ENCODE measurements at places on chromosomes 11 and 22.

GRCh38 chr11:130782361-130783222 is 133.7 kb downstream of the SNX19 start:
- DNase-seq: no peak

- DNase-seq: no peak
Measured at GRCh38 chr22:42275970-42276369, 5.5 kb upstream of the TCF20 start.

- DNase-seq: no peak
Measured at GRCh38 chr22:42639541-42640241, 710 bp downstream of the ATP5MGL start.

- DNase-seq: no peak
Measured at GRCh38 chr11:31957674-31958073, 133.2 kb upstream of the RCN1 start.

DNA sequence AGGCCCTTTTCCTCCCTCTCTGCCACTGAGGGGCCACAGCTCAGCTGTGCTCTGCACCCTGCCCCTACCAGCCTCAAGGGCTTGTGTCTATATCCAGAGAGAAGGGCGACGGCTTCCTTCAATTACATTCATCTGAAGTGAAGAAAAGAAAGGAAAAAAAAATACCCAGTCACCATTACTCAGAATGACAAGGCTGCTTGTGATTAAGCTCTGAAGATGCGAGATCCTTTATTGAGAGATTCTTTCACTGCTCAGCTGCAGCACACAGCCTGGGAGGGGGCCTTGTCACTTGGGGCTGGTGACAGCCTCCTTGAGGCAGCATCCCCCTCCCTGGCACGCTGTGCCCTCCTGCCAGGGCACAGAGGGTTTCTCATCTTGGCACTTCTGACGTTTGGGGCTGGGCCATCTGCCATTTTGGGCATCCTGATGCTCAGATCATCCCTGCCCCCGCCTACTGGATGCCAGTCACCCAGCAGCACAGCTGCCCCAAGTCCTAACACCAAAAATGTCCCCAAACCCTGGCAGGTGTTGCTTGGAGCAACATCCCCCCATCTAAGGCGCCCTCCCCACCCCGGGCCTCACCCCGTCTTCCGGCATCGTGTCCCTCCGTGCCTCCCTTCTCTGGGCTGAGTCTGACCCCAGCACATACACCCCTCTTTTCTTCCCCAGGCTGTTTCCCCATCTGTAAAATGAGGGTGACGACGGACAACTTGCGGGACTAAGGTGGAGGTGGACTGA is 1394.7 kb downstream of the BRD1 start:
- no peak for DNase-seq

GRCh38 chr11:45713573-45713972 is 48.2 kb upstream of the CHST1 start:
- DNase-seq: no peak

DNA sequence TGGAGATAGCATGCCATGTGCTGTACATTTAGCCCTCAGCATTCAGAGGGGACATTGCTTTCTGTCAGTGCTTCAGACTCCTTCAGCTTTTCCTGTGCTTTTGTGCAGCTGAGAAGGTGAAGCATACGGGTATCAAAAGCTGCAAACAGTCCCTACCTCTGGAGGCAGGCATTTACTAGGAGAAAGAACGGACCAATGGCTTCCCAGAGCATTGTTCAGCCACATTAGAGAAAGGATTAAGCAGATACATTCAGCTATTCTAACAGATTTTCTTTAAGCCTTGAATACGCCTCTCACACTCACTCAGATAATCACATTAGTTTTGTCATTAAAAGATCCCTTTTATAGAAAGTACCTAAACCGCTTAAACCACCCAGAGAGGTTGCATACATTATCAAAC is 80.7 kb upstream of the FAM181B start:
- no peak for DNase-seq

DNA sequence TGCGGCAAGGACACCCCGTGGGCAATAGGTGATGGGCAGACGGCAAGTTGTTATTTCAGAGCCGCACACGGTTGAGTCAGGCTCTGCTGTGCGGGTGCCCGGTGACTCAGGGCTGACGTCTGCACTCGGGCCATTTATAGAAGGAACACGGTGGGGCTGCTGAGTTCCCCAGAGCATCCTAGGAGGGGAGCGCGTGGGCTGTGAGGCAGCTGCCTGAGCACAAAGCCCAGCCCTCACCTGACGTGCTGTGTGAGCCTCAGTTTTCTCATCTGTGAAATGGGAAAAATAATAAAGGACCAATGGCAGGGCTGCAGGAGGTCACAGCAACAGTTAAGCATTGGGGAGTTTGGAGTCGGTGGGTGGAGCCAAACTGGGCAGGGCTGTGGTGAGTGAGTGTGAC is 11.3 kb upstream of the RHOD start:
- no peak for DNase-seq

DNA sequence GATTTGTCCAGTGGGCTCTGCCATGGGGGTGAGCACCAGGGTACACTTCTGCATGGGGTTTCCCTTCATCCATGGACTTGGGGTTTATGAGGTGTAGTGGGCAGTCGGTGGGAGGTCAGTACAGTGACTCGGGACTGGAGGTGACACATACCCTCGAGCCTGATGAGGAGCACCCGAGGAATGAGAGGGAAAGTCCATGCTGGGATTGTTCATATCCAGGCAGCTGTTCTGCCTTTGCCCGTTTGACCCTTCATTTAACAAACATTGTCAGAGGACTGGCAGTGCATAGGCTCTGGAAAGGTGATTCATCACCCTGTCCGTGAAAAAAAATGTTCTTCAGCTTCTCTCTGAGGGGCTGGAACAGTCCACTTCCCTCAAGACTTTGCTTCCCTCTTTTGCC is 2.7 kb downstream of the NAV2 start:
- no peak for DNase-seq

- no peak for DNase-seq
Measured at GRCh38 chr11:74397501-74398243, 561 bp downstream of the PGM2L1 start.

DNA sequence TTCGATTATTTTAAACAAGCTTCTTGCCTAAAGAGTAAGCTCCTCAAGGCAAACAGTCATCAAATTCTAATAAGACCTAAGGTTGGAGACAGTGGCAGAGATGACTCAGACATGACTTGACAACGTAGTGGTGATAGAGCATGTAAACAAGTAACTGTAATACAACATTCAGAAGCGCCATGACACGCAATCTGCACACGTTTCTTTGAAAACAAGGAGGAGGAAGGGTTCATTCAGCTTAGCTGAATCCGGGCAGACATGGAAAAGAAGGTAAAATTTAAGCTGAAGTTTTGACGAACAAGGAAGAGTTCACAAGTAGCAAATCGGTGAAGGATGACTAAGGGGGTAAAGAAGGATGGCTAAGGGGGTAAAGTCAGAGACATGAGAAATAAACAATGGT is 152.4 kb upstream of the ZC3H12C start:
- DNase-seq: no peak

DNA sequence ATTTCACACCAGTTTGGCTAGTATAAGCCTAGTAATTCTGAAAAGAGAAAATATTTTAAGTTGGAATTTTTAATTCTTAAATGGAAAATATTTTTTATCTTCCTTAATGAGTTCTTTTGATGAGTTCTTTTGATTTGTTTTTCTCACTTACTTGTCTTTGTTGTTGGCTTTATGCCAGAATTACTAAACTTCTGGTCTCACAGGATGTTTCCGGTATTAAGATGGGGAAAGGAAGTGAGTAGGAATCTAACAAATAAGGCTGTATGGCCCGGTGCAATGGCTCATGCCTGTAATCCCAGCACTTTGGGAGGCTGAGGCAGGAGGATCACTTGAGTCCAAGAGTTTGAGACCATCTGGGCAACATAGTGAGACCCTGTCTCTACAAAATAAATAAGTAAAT is 106.4 kb downstream of the ARHGAP42 start:
- no peak for DNase-seq

- no peak for DNase-seq
Measured at GRCh38 chr11:3853899-3854659, 1.4 kb upstream of the STIM1 start.

GRCh38 chr11:13012056-13012661 is 3.0 kb downstream of the RASSF10 start:
- DNase-seq: no peak

DNA sequence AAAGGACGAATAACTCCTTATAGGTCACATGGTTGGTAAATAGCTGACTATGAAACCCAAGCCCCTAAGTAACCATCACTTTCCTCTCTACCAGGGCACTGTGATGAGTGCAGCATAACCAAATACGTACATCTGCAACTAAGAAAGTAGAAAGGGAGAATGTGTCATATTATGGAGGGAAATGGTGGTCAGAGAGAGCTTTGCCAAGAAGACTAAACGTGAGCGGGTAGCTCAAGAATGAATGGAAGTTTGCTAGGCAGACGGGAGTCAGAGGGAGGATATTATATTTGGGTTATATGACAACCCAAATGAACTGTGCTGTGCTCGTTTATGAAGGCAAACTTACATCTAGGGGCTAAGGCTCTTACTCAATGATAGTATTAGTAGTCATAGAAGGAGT is 537.3 kb downstream of the OPCML start:
- no peak for DNase-seq

GRCh38 chr11:113540416-113541330 is 65.5 kb upstream of the DRD2 start:
- DNase-seq: no peak

- DNase-seq: no peak
Measured at GRCh38 chr11:94871491-94872185, 101.7 kb downstream of the CWC15 start.

All from activated naive CD4-positive, alpha-beta T cell (primary cell).